ENCODE measurements at places on chromosomes 4 and X. TPM values are rescaled to one million over a fixed set of nuclear protein-coding genes. Genes with fewer than 3 reads are reported as not detected.

Gene IL3RA
- not detected for total RNA-seq

Gene DTHD1
- total RNA-seq, result not detected

Gene ZNF280C
- total RNA-seq, result 4.1 TPM

Gene TLR3
- total RNA-seq, result 2.1 TPM

Gene OPRPN
- not detected for total RNA-seq

Gene RAB33A
- total RNA-seq, result 9.8 TPM

Gene UGT2B10
- not detected for total RNA-seq

Gene COX7B2
- total RNA-seq, result not detected

Gene OTUD4
- 19.6 TPM for total RNA-seq

Gene USP26
- not detected for total RNA-seq

Gene TLR10
- not detected for total RNA-seq

Gene EREG
- under 0.01 TPM for total RNA-seq

Gene IBSP
- total RNA-seq, result not detected

Gene AFP
- total RNA-seq, result 2.0 TPM

Gene SLC49A3
- 1.4 TPM for total RNA-seq

Gene NHS
- 1.4 TPM for total RNA-seq

Gene STPG2
- 0.05 TPM for total RNA-seq

Gene SLC26A1
- 0.09 TPM for total RNA-seq

Gene RTL3
- 0.05 TPM for total RNA-seq

Gene HOPX
- 0.14 TPM for total RNA-seq

Gene AMBN
- not detected for total RNA-seq

Gene NLRP2B
- not detected for total RNA-seq

Gene RNF150
- 1.0 TPM for total RNA-seq

Gene ATP8A1
- 0.59 TPM for total RNA-seq

Gene CXCL10
- total RNA-seq, result not detected

Gene DUSP21
- not detected for total RNA-seq

Gene ZMAT1
- 0.23 TPM for total RNA-seq

Gene SLC39A8
- 11.1 TPM for total RNA-seq

Gene OTC
- total RNA-seq, result not detected

Gene SLC2A9
- 2.7 TPM for total RNA-seq

Gene ZXDB
- total RNA-seq, result 9.5 TPM

Gene KIAA0232
- 24.8 TPM for total RNA-seq

Gene SLITRK2
- total RNA-seq, result not detected

Gene PABPC4L
- 25.2 TPM for total RNA-seq

Gene SLC4A4
- total RNA-seq, result 22.0 TPM
